ENCODE measurements at places on chromosomes 1 and 21.

GRCh38 chr1:2345297-2346075, 45.9 kb downstream of the MORN1 start:
- no peaks in the 10 kb centered on the region for H3K36me3 ChIP-seq
- H3K4me3 ChIP-seq: no peak overlapping the region
- DNase-seq: no peak
- no peaks in the 10 kb centered on the region for H3K4me1 ChIP-seq
- H3K27me3 ChIP-seq: no peaks in the 10 kb centered on the region

GRCh38 chr1:37865348-37866120, 6.1 kb upstream of the MTF1 start:
- H3K36me3 ChIP-seq: peaks cover 4% of the 10 kb centered on the region
- no peaks in the 10 kb centered on the region for H3K27me3 ChIP-seq
- H3K4me3 ChIP-seq: no peak overlapping the region
- H3K4me1 ChIP-seq: no peaks in the 10 kb centered on the region
- H3K27ac ChIP-seq: no peak overlapping the region

DNA sequence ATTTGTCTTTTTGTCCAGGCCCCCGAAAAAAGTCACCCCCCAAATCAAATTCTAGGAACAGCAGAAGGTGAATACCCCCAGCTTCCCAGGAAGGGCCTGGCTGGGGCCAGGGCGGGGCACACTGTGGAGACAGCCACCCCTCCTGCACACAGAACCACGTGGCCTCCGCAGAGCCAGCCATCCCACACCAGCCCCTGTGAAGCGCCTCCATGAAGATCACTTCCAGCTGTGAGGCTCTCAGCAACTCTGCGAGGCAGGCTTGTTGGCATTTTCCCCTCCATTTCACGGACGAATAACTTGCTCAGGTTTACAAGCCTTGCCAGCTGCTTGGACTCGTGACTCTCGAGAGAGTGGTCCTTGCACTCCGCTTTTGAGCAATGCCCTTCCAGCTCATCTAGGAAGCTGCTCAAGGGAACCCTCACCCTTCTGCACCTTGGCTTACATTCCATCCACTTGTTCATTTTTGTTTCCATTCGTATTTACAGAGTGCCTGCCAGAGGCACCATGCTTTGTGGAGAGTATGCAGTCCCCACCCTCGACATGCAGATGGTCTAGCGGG, 48.2 kb downstream of the SYT6 start:
- peaks cover 50% of the 10 kb centered on the region for H3K4me1 ChIP-seq
- no peak overlapping the region for H3K4me3 ChIP-seq
- peak; percentile 82 for DNase-seq
- H3K27ac ChIP-seq: peak overlapping the region; percentile 34
- peaks cover 41% of the 10 kb centered on the region for H3K36me3 ChIP-seq

DNA sequence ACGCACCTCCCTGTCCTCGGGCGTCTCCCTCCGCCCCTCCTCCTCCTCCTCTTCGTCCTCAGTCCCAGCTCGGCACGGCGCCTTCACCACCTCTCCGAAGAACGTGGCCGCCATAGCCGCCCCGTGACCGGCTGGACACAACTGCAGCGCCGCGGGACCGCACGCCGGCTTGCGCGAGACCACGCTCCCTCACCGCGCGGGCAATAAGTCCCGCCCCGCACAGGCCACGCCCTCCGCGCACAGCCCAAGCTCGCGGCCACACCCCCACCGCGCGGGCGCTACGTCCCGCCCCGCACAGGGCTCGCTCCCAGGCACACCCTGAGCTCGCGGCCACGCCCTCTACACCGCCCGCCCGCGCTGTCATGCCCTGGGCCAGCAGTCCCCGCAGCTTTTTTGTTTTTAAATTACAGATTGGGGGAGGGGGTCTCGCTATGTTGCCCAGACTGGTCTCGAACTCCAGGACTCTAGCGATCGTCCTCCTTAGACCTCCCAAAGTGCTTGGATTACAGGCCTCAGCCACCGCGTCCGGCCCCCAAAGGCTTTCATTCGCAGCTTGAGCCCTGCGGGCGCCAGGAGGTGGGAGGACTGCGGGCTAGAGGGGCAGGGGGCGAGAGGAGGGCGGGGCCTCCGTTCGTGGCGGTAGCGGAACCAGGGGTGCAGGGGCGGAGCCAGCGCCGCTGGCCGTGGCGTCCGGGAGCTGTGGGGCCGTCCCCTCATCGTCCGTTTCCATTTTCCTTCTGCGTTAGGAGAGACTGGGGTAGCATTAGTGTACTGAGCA, at the start of gene PSMG1:
TSS of gene PSMG1 (minus strand) at position 180 of the 778 bp plus-strand sequence. CDS start at position 114, 66 bp downstream.
- no peaks in the 10 kb centered on the region for H3K27me3 ChIP-seq
- peaks cover 12% of the 10 kb centered on the region for H3K4me1 ChIP-seq
- H3K4me3 ChIP-seq: peak within 1 kb of the TSS; percentile 86
- H3K27ac ChIP-seq: peak within 1 kb of the TSS; percentile 95

- H3K27me3 ChIP-seq: no peaks in the 10 kb centered on the region
- no peak for DNase-seq
- H3K36me3 ChIP-seq: peaks cover 9% of the 10 kb centered on the region
- no peak overlapping the region for H3K27ac ChIP-seq
- peak overlapping the region; percentile 56 for H3K4me3 ChIP-seq
Measured at GRCh38 chr21:34074283-34075090, 1.1 kb downstream of the MRPS6 start.

Measured in A673 (cell line).